ENCODE measurements at places on chromosomes 6 and 20. TPM values are rescaled to one million over a fixed set of nuclear protein-coding genes. Genes with fewer than 3 reads are reported as not detected.

The PLN gene
- polyA plus RNA-seq = 0.10 TPM

The CDH4 gene
- polyA plus RNA-seq = not detected

The TRIM15 gene
- polyA plus RNA-seq = not detected

The TPBG gene
- polyA plus RNA-seq = not detected

The GJA10 gene
- polyA plus RNA-seq = not detected

The BTNL2 gene
- polyA plus RNA-seq = not detected

The GSTA3 gene
- polyA plus RNA-seq = not detected

The FBXO5 gene
- polyA plus RNA-seq = 12.3 TPM

The EPM2A gene
- 7.0 TPM for polyA plus RNA-seq

The PRDM13 gene
- polyA plus RNA-seq = not detected

The CRISP2 gene
- polyA plus RNA-seq = not detected

The SIRPD gene
- not detected for polyA plus RNA-seq

The COL21A1 gene
- polyA plus RNA-seq = not detected

The ADIG gene
- polyA plus RNA-seq = not detected

The TGM3 gene
- not detected for polyA plus RNA-seq

The ADGRF1 gene
- not detected for polyA plus RNA-seq

The SOBP gene
- 1.0 TPM for polyA plus RNA-seq

The AVP gene
- polyA plus RNA-seq = not detected

Measured in IgD-negative memory B cell (primary cell).